ENCODE measurements at places on chromosomes 2 and 18. TPM values are rescaled to one million over a fixed set of nuclear protein-coding genes. Genes with fewer than 3 reads are reported as not detected.

IL1A gene
- total RNA-seq: not detected

ARHGAP25 gene
- total RNA-seq: 1.8 TPM

C2orf78 gene
- total RNA-seq: not detected

CCBE1 gene
- 24.2 TPM for total RNA-seq

EVX2 gene
- total RNA-seq: 0.09 TPM

ANKRD30B gene
- not detected for total RNA-seq

CCDC178 gene
- total RNA-seq: not detected

SPP2 gene
- not detected for total RNA-seq

SERPINB4 gene
- not detected for total RNA-seq

VAMP5 gene
- 33.1 TPM for total RNA-seq

ALKAL2 gene
- total RNA-seq: 0.09 TPM

MEIS1 gene
- total RNA-seq: 21.9 TPM

NRBP1 gene
- total RNA-seq: 91.0 TPM

UGT1A7 gene
- not detected for total RNA-seq

SEPTIN10 gene
- 63.4 TPM for total RNA-seq

CAD gene
- total RNA-seq: 31.2 TPM

CNTNAP5 gene
- total RNA-seq: not detected

RNF125 gene
- total RNA-seq: 2.2 TPM

SAG gene
- not detected for total RNA-seq

CRACDL gene
- under 0.01 TPM for total RNA-seq

HRH4 gene
- not detected for total RNA-seq

BMP10 gene
- total RNA-seq: not detected

LRATD1 gene
- not detected for total RNA-seq

VWC2L gene
- not detected for total RNA-seq

DCDC2C gene
- not detected for total RNA-seq

SATB2 gene
- total RNA-seq: 3.1 TPM

LYG2 gene
- not detected for total RNA-seq

DSC3 gene
- total RNA-seq: 2.8 TPM

ANKRD23 gene
- total RNA-seq: 2.7 TPM

LHCGR gene
- not detected for total RNA-seq

IL36A gene
- not detected for total RNA-seq

SP5 gene
- total RNA-seq: not detected

ONECUT2 gene
- total RNA-seq: not detected

ATRAID gene
- total RNA-seq: 170 TPM

STARD6 gene
- total RNA-seq: not detected
